ENCODE measurements at places on chromosomes 7 and 10. TPM values are rescaled to one million over a fixed set of nuclear protein-coding genes. Genes with fewer than 3 reads are reported as not detected.

The CC2D2B gene
- not detected for polyA plus RNA-seq

DNA sequence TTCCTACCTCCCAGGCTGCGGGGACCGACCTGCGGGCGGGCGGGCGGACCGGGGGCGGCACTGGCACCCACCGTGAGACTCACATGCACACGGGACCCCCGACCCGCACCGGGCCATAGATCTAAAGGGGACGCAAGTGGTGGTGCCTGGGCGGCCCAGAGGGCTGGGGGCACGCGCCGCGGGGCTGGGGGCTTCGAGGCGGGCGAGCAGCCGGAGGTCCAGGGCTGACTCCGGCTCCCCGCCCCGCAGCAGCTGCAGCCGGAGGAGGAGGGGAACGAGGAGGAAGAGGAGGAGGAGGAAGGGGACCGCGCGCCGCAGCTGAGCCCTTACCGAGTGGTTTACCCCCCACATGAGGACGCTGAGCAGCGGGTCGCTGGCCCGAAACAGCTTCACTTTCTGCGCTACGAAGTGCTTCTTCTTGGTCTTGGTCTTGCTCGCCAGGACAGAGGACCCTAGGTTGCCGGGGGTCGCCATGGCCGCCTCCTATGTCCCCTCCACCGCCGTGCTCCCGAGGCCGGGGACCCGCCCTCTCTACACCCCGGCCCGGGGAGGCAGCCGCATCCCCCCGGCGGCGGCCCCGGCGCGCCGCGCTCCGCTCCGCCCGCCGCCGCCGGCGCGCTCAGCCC is 412 bp downstream of the PIP4K2A start:
- DNase-seq: no peak

DNA sequence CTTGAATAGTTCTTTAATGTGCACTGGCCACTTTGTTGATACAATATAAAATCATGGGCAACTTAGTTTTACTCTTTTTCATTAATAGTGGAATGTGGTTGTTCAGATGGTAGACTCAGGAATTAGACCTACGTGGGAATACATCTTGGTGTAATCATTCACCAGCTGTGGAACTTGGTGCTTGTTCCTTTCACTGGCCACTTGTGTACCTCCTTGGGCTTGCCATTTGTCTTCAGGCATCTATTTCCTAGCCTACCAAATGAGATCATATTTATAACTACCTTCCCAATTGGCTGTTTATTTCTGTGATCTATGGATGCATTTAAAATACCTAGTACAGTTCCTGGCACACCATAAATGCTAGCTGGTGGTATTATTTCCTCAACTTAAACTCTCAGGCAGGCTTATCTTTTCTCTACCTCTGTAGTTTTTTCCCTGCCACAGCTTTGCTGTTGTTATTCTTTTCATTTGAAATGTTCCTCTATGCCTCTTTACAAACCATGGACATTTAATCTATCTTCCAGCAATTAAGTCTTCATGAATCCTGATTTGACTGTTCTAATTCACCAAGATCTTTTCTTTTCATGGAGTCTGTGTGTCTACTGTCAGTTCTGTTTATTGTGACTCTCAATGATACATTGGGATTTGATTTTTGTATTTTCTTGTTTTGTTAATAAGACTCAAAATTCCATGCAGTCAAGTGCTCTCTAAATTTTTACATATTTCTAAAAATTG is 113.0 kb downstream of the ADAM22 start:
- no peak for DNase-seq

The LBX1 gene
- polyA plus RNA-seq: not detected

- no peak for DNase-seq
Observed at GRCh38 chr7:910441-910861, 34.1 kb downstream of the GET4 start.

DNA sequence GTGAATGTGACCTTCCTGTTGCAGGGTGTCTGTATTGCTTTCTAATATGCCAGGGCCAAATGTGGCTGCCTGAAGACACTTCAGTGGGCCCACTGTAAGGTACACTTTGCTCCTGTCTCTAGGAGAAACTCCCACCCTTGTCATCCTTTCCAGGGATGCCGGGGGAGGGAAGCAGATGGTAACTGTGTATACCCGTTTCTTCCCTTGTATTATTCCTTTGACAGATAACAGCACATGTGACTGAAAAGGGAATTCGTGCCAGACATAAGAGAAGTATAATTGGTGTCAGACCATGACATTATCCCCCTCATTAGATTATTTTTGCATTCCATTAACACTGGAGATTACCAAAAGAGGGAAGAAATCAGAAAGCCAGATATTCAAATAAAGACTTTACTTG is 317.7 kb downstream of the CAMK1D start:
- no peak for DNase-seq

- no peak for DNase-seq
Observed at GRCh38 chr10:87546210-87546609, 41.5 kb downstream of the MINPP1 start.

- no peak for DNase-seq
Observed at GRCh38 chr7:123673752-123674398, 18.2 kb downstream of the LMOD2 start.

DNA sequence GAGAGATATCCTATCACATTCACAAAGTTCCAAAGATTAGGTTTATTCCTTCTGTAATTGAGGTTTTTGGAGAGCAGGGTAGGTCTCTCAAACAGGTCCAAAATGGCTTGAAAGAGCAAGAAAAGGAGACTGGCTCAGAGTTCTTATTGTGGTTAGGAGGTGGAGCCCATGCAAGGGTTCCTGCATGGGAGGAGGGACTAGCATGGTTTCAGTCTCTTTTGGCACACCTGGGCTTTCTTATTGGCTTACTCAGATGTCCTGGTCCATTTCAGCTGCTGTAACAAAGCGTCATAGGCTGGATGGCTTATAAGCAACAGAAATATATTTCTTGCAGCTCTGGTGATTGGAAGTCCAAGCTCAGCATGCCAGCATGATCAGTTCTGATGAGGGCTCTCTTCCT is 493.1 kb downstream of the REEP3 start:
- DNase-seq: no peak

- no peak for DNase-seq
Observed at GRCh38 chr7:45241339-45242109, 83.9 kb downstream of the RAMP3 start.

Measured in BJ (cell line).